Right atrium auricular region (tissue), 2 donors: ENCODE measurements at places on chromosomes 7 and 10. TPM values are rescaled to one million over a fixed set of nuclear protein-coding genes. Genes with fewer than 3 reads are reported as not detected.

Gene FFAR4
- not detected for total RNA-seq

GRCh38 chr10:61989995-61990760 lies 88.7 kb downstream of the ARID5B start:
- H3K27ac ChIP-seq = no peak overlapping the region
- H3K4me3 ChIP-seq = no peak overlapping the region
- H3K36me3 ChIP-seq = no peaks in the 10 kb centered on the region
- no peak for DNase-seq
- H3K4me1 ChIP-seq = no peaks in the 10 kb centered on the region

- H3K27ac ChIP-seq = no peak overlapping the region
- H3K27me3 ChIP-seq = no peaks in the 10 kb centered on the region
- no peaks in the 10 kb centered on the region for H3K36me3 ChIP-seq
Observed at GRCh38 chr7:20514364-20514763, 101.1 kb upstream of the ABCB5 start.

DNA sequence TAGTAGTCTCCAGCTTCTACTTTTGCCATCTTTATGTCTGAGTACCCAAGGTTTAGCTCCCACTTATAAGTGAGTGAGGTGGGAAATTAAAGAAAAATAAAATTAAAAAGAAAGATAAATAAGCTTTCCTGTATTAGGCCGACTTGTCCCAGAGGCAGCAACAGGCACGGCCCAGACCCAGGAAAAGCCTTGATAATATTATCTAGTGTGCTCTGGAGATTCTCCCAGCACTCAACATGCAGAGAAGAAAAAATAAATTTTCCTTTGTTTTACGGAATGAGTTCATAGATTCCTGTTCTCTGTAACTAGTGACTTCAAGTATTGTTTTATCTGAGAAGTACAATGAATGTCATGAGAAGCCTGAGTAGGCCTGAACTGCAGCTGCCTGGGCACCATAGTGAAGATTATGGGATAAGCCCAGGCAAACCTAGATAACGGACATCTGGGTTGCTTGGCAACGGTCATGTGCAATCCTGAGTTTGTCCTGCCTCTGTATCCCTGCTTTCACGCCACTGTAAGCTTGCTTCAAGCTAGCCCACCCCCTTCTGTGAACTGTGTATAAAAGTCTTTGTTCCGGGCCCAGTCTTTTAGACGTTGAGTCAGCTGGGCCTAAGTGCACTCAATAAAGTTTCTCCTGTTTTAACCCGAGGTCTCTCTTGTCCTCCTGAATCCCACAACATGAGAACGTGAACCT lies 6.4 kb downstream of the ATE1 start:
- H3K27ac ChIP-seq = peak overlapping the region; percentile 50
- no peaks in the 10 kb centered on the region for H3K27me3 ChIP-seq
- peaks cover 26% of the 10 kb centered on the region for H3K4me1 ChIP-seq
- H3K36me3 ChIP-seq = peaks cover 17% of the 10 kb centered on the region

- no peak overlapping the region for H3K27ac ChIP-seq
- no peaks in the 10 kb centered on the region for H3K27me3 ChIP-seq
- no peak overlapping the region for H3K4me3 ChIP-seq
Observed at GRCh38 chr10:33015761-33016547, 57.9 kb upstream of the ITGB1 start.

DNA sequence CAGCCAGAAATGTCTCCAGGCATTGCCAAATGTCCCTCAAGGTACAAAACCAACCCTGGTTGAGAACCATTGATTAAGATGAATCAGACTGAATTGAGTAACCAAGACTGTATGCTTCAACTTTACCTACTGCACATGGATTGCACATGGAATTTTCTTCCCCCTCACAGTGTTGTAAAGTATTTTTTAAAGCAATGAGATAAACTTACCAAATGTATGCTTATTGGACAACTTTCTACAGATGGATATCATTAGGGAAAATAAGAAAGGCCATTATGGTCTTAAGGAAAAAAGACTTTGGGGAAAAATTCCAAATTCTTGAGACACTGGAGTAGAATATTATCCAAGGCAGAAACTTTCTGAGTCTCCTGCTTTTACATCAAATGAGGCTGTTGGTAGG lies 20.9 kb upstream of the MTPN start:
- DNase-seq = no peak
- no peaks in the 10 kb centered on the region for H3K27me3 ChIP-seq
- no peaks in the 10 kb centered on the region for H3K4me1 ChIP-seq
- no peak overlapping the region for H3K4me3 ChIP-seq
- no peak overlapping the region for H3K27ac ChIP-seq
- no peaks in the 10 kb centered on the region for H3K36me3 ChIP-seq

- DNase-seq = no peak
- no peak overlapping the region for H3K4me3 ChIP-seq
- no peaks in the 10 kb centered on the region for H3K36me3 ChIP-seq
- peaks cover 22% of the 10 kb centered on the region for H3K4me1 ChIP-seq
Observed at GRCh38 chr10:95837356-95837776, 70.4 kb upstream of the CC2D2B start.

GRCh38 chr10:60335708-60336107 lies 54.0 kb downstream of the ANK3 start:
- no peaks in the 10 kb centered on the region for H3K36me3 ChIP-seq
- DNase-seq = no peak
- H3K4me1 ChIP-seq = no peaks in the 10 kb centered on the region
- no peak overlapping the region for H3K4me3 ChIP-seq
- no peak overlapping the region for H3K27ac ChIP-seq

DNA sequence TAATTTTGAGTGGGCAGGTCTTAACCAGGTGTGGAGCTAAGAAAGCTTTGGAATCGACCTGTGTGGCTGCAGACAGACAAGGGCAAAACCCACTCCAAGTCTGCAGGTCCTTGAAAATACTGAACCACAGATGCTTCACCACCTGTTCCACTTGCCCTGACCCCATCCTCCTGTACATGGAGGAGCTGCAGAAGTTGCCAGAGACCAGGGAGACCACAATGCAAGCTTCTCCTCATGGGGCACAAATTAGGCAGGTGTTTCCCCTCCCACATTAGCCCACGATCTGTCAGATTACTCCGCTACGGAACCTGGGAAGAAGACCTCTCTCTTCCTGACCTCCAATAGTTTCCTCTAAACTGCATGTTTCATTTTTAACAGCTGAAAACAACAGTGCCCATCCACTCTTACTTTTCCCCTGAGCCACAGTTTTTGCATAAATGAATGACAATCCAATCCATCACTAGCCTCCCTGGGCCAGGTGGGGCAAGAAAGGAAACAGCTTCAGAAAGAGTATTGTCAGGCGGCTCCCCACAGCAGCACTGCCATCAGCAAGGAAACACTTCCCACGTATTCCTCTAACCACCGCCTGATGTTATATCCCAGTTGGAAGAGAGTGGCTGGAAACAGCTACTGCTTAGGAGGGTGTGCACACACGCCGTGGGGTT lies 141.6 kb downstream of the PRKAG2 start:
- H3K27me3 ChIP-seq = no peaks in the 10 kb centered on the region
- DNase-seq = no peak
- H3K4me3 ChIP-seq = peak overlapping the region; percentile 51

- H3K4me3 ChIP-seq = no peak overlapping the region
- H3K36me3 ChIP-seq = no peaks in the 10 kb centered on the region
- no peak for DNase-seq
- no peak overlapping the region for H3K27ac ChIP-seq
- no peaks in the 10 kb centered on the region for H3K4me1 ChIP-seq
Observed at GRCh38 chr10:57809961-57810360, 457.7 kb downstream of the IPMK start.

DNA sequence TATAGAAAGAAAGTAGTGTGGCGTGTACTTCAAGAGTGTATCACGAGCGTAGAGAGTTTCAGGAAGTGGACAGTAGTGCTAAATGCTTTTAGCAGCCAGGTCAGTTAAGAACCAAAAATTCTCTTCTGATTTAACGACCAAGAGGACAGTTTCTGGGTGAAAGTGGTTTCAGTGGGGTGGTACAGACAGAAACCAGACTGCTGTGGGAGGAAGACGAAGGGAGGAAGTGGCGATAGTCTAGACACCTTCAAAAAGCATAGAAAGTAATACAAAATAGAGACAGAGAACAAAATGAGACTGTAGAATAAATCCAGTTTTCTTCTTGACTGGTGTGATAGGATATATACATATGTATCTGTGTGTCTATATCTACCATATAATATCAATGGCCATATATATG lies 93.5 kb downstream of the MBL2 start:
- H3K4me1 ChIP-seq = no peaks in the 10 kb centered on the region
- H3K4me3 ChIP-seq = no peak overlapping the region
- no peak overlapping the region for H3K27ac ChIP-seq
- DNase-seq = no peak
- H3K36me3 ChIP-seq = no peaks in the 10 kb centered on the region
- H3K27me3 ChIP-seq = no peaks in the 10 kb centered on the region

Gene LIPJ
- 0.08 TPM for total RNA-seq

- no peak for DNase-seq
- H3K27ac ChIP-seq = peak overlapping the region; percentile 34
- no peaks in the 10 kb centered on the region for H3K27me3 ChIP-seq
- no peaks in the 10 kb centered on the region for H3K4me1 ChIP-seq
- no peak overlapping the region for H3K4me3 ChIP-seq
Observed at GRCh38 chr7:47807126-47807525, 141.1 kb downstream of the PKD1L1 start.
